Hippocampal formation (tissue), 2 donors: ENCODE measurements at places on chromosomes 2 and 18.

- DNase-seq, result no peak
Measured at GRCh38 chr2:85712849-85713612, 18.9 kb downstream of the GNLY start.

GRCh38 chr2:121006743-121007489 lies 271.2 kb downstream of the GLI2 start:
- no peak for DNase-seq

DNA sequence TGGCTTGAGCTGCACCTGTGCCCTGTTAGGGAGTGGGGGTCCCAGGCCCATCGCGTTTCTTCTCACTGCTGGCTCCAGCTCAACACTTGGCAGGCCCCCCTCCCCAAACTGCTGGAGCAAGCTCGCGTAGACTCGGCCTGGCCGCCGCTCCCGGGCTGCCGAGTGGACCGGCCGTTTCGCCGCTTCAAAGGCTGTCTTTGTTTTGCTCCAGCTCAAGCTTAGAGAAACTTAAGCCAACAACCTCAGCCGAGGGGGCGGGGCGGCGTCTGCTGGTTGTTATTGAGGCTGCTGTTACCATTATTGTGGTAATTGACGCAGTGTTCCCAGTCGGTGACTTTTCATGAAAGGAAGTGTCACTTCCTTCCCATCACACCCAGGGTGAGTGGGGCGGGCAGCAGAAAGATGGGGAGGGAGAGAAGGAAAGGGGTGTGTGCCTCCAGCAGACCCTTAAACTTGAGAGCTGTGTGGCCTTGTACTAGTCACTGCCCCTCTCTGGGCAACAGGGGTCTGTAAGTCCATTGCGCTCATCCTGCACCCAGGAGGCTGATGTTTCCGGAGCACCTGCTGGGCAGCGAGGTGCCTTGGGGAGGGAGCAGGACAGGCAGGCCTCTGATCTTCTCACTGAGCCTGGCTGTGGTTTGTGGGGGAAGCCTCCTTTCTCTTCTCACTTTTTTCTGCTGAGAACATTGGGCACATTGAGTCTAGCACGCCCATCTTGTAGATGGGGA lies 2.1 kb downstream of the ARID5A start:
- peak; percentile 78 for DNase-seq

GRCh38 chr2:148548716-148549400 lies 95.7 kb upstream of the EPC2 start:
- no peak for DNase-seq

DNA sequence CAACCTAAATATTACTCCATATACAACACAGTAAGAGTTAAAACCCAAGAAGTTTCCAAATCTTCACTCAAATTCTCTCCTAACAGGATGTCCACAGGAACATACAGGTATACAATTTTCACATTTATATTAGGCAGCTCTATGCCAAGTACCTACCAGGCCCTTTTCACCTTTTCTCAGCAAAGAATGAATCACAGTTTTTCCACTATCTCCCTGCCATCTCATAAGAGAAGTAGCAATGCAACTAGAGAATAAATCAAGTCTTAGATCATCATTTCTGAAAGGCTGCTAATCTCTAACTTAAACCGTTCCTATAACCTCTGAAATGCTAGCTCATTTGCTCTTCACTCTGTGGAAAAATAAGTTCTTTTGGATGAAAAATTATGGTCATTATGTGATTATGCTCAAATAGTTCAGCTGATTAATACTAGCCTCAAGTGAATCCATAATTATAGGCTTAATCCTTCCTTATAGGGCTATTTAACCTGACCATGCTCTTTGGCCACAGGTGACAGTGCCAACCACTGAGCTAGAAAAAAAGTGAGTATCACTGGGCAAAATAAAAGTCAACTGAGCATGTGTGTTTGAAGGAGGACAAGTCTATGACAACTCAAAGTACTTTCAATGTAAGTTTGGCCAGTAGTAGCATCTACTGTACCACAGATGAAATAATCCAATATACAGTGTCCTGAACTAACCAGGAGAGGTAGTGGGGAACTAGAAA lies 79.7 kb downstream of the COBLL1 start:
- DNase-seq, result no peak

- no peak for DNase-seq
Measured at GRCh38 chr2:127621981-127622431, 23.9 kb upstream of the GPR17 start.

- no peak for DNase-seq
Measured at GRCh38 chr2:157929871-157930667, 53.9 kb upstream of the ACVR1 start.
